ENCODE measurements at places on chromosomes 2 and 18.

GRCh38 chr2:79715338-79715737 is 202.5 kb downstream of the CTNNA2 start:
- no peak for DNase-seq

- no peak for DNase-seq
Observed at GRCh38 chr2:236179236-236180075, 11.3 kb upstream of the GBX2 start.

GRCh38 chr2:242085941-242086621 is 216.6 kb downstream of the RTP5 start:
- no peak for DNase-seq

DNA sequence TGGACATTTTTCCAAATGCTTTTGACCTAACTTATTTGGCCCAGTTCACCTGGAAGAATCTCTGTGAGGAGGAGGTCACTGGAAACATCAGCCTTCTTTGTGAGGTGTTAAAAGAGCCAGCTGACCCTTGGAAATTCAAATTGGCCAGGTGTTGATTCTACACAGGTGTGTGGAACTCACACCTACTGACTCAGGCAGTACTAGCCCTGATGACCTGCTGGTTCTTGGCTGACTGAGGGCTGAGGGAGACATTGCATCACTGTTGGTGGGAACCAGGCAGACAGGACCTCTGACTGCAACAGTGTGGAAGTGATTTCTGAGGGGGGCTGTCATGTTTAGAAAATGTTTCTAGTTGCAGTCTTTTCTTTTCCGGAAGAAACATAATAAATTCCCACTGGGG is 242.2 kb upstream of the LRRTM1 start:
- DNase-seq = no peak

GRCh38 chr2:191245869-191246531 is 796 bp downstream of the MYO1B start:
- DNase-seq = peak; percentile 85

GRCh38 chr2:20431301-20431698 is 15.6 kb upstream of the RHOB start:
- no peak for DNase-seq

GRCh38 chr2:156333274-156333950 is 891 bp upstream of the NR4A2 start:
- no peak for DNase-seq

- no peak for DNase-seq
Observed at GRCh38 chr2:26195040-26195984, 22.4 kb downstream of the GAREM2 start.

- no peak for DNase-seq
Observed at GRCh38 chr2:118817469-118817868, 30.0 kb downstream of the EN1 start.

All from skin of body (tissue), 3 donors.